NCI-H187 treated with DMSO at 0.1 percent for 48 hours (cell line): ENCODE measurements at places on chromosomes 4 and X.

DNA sequence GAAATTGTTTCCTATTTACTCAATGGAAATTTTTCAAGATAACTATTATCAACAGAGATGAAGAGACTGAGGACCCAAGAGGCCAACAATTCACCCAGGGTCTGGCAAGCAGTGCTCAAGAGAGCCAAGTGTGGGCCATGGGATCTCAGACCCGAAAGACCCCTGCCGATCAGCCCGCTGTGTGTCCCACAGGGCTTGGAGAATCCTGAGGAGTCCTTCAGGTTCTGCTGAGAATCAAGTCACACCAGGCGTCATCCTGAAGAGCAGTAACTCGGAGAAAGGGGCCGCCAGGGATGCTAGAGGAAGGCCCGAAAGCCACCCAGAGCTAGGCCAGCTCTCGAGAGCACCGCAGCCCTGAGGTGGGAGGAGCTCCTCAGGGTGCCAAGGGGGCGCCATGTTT lies 48.7 kb downstream of the FGFRL1 start:
- no peak for DNase-seq

GRCh38 chr4:85995361-85995760 lies 364.5 kb downstream of the MAPK10 start:
- no peak for DNase-seq

- no peak for DNase-seq
Observed at GRCh38 chrX:63967551-63967950, 182.5 kb upstream of the ARHGEF9 start.

- no peak for DNase-seq
Observed at GRCh38 chrX:49878128-49878833, 1.0 kb upstream of the USP27X start.

DNA sequence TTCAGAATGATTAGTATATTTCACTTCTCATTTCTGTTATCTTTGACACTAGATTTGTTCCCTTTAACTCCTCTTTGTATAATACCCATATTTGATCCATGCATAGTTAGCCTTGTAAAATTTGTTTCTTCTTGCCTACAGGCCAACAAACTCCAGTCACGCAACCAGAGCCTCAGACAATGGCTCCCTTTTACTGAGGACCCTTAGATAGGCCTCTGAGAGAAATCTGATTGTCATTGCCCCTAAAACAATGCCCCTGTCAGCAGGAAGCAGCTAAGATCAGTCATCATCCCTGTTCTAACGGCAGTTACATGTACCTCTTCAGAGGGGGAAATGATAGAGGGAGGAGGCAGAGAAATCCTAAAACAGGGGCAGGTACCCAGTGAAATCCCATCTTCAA lies 190.6 kb upstream of the TENT5D start:
- no peak for DNase-seq

DNA sequence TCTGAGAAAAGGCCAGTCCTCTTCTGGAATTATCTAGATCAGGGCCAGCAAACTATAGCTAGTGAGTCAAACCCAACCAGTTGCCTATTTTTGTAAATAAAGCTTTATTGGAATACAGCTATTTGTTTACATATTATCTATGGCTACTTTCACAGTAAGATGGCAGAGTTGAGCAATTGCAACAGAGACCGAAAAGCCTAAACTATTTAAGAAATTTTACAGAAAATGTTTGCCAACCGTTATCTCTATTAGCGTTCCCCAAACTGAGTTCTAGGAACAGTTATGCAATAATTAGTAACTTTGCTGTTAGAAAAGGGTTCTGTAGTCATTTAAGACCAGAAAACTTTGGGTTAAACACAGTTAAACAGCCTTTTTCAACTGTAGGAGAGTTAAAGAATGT lies 10.5 kb downstream of the TEX13B start:
- no peak for DNase-seq

GRCh38 chr4:43325220-43325967 lies 432.9 kb downstream of the GRXCR1 start:
- no peak for DNase-seq

DNA sequence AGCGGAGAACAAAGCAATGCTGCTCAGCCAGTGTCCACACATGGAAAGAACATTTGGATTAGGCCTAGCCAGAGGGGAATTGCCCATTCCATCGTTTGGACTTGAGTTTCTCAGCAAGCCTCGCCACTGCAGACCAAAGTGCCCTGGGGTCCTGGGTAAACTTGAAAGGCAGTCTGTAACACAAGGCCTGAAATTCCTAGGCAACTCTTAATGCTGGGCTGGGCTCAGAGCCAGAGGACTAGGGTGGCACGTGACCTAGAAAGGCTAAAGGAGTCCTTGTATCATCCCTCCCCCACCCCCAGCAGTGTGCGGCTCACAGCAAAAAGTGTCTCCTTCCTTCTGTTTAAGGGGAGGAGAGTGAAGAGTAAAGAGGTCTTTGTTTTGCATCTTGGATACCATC lies 210.4 kb upstream of the ARX start:
- no peak for DNase-seq

- no peak for DNase-seq
Observed at GRCh38 chr4:144788469-144788868, 142.5 kb downstream of the HHIP start.

GRCh38 chrX:39550795-39551361 lies 546.9 kb downstream of the BCOR start:
- DNase-seq: no peak

- no peak for DNase-seq
Observed at GRCh38 chr4:37644962-37645361, 41.2 kb downstream of the RELL1 start.

DNA sequence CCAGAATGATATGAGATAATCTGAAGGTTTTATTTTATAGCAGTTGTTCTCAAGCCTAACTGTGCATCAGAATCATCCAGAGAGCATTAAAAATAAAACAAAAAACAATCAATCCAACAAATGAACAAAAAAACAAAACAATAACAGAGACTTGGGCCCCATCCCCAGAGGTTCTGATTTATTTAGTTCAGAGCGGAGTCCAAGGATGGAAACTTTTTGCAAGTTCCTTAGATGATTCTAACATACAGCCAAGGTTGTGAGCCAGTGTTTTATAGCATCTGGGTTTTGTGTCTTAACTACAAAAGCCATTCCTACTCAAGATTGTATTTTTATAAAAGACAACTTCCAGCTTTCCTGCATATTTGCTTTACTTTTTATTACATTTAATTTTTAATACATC lies 59.4 kb upstream of the GRPR start:
- no peak for DNase-seq

GRCh38 chr4:3294401-3295241 lies 1.8 kb downstream of the RGS12 start:
- DNase-seq: no peak

DNA sequence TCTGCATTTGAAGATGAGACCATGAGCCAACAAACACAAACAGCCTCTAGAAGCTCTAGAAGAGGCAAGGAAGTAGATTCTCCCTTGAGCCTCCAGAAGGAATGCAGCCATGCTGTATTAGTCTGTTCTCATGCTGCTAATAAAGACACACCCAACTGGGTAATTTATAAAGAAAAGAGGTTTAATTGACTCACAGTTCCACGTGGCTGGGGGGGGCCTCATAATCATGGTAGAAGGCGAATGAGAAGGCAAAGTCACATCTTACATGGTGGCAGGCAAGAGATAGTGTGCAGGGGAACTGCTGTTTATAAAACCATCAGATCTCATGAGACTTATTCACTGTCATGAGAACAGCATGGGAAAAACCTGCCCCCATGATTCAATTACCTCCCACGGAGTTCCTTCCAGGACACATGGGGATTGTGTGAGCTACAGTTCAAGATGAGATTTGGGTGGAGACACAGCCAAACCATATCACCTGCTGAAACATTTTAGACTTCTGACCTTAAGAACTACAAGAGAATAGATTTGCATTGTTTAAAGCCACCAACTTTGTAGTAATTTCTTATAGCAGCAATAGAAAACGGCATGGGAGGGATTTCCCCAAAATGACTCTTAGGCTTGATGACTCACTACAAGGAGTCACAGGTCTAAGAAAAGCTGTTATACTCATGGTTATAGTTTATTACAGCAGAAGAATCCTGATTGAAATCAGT lies 284.4 kb upstream of the SFRP2 start:
- no peak for DNase-seq

DNA sequence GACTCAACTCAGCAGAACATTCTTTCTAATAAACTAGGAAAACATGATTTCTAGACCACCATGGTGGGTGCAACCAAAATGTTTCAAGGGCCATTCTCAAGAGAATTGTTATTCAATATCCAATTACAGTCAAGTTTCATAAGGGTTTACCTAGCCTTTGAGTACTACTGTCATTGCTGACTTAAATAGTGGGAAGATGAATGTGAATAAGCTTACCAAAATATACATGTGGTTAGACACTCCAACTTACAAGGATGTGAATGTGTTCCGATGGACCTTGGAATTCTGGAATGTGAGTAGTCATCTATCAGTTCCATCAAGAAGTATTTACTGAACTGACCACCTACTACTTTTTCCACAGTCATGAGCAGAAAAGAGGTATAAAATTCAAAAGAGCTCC lies 16.9 kb downstream of the SH3RF1 start:
- DNase-seq: no peak

- no peak for DNase-seq
Observed at GRCh38 chr4:139253713-139254112, 26.3 kb downstream of the MGARP start.

DNA sequence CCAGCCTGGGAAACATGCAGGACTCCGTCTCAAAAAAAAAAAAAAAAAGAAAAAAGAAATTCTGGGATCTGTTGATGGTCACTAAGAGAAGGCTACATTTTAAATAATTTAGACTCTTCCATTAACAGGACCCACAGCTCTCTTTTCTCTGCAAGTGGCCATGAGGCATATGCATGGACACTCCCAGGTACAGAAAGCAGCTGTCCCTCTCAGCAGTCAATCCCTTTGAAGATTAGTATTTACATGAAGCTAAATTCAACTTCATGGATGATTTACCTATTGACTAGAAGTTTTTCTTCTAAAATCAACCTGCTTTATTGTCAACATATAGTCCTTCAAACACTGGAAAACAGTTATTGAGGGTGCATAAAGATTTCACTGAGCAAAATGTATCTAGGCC lies 139.9 kb downstream of the CPEB2 start:
- no peak for DNase-seq

- DNase-seq: no peak
Observed at GRCh38 chrX:139883984-139884383, 48.9 kb downstream of the ATP11C start.

DNA sequence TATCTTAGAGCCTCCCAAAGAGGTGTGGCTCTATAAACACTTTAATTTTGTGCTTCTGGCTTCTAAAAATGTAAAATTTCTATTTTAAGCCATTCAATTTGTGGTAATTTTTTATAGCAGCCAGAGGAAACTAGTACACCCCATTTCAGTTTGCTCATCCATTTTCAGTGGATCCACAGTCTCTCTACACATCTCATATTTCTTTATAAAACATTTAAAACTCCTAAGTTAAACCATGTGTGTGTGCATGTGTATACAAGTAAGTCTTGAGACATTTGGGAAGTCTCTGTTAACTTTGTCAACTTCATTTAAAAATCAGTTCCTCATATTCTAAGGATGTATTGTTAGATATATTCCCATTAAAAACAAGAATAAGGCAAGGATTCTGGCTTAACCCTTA lies 273.2 kb downstream of the IL15 start:
- DNase-seq: no peak

GRCh38 chr4:43357252-43357974 lies 464.9 kb downstream of the GRXCR1 start:
- DNase-seq: no peak

DNA sequence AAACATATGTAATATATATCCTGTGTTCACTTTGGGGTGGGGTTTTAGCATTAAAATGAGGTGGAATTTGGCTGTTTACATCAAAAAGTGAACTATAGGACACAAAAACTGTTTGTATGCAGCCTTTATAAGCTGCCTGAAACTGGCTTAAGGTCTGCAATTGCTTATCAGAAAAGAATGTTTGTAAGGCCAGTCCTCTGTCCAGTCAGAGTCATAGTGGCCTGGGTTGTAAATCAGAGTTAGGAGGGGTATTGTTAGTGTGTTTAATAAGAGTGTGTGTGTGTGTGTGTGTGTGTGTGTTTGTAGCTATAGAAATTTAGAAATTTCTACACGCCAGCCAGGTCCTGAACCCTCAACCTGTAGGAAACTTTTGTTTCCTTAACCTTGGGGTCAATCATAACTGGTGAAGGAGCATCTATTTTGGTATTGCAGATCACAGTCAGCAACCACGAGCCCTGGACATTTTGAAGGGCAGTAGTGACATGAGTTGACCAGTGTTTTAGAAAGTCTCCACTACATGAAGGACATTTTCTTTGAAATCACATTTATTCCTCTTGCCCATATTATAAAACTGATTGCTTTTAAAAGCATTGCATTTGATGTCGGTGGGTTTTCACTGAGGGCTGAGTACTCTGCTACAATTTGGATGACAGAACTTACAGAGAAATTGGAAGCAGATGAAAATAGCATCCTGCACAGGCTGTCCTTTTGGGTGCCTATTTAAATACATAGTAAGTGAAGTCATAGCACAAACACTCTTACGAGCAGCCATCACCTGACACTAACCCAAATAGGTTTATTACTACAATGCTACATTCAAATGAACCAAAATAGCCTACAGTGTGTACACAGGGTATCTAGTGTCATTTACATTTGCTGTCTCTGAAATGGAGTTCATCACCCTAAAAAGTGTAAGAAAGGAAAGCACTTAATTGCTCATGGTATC lies 11.2 kb upstream of the TMEM154 start:
- DNase-seq: no peak

GRCh38 chr4:10587697-10588096 lies 96.9 kb downstream of the CLNK start:
- DNase-seq: no peak

DNA sequence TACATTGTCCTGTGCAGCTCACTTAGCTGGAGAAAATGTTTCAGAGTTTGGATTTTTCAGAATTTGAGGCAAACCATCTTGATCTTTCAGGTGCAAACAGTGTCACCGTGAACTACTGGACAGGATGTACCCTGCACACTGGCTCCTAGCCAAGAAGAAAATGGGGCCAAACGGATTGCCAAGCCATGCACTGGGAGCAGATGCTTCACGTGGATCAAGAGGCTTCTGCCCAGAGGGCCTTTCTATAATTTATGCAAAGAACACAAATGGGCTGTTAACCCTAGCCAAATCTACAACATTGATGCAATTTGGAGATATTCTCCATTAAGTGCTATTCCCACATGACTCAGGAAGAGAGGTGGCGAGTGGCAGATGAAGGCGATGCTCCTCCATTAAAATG lies 46.9 kb upstream of the ATP8A1 start:
- no peak for DNase-seq

DNA sequence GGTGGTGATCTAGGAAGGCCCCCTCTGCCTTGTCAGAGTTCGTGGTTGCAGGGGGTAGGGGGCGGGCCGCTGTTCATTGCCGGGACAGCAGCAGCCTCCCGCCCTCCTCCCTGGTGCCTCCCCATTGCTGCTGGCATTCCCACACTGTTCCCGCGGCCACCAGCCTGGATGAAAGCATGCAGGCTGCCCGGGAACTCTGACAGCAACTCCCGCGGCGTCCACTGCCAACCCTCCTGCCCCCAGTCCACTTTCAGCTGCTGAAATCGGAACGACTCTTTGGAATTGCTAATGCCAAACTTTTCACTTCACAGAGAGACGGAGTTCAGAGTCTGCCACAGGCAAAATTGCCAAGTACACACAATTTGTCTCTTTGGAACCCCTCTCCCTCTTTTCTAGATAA lies 121.9 kb downstream of the BEND2 start:
- no peak for DNase-seq

GRCh38 chr4:156193800-156194199 lies 240.1 kb upstream of the CTSO start:
- DNase-seq: no peak

GRCh38 chr4:146238107-146238506 lies 23.8 kb downstream of the REELD1 start:
- DNase-seq: no peak

GRCh38 chrX:21723814-21724213 lies 34.1 kb downstream of the SMPX start:
- no peak for DNase-seq
